Mesangial cell (primary cell): ENCODE measurements at places on chromosomes 5 and 9. TPM values are rescaled to one million over a fixed set of nuclear protein-coding genes. Genes with fewer than 3 reads are reported as not detected.

Gene GDA
- 0.76 TPM in 1 of 2 replicates, not detected in the other for total RNA-seq

Gene VLDLR
- 12.2 and 28.8 TPM in 2 replicates for total RNA-seq

Gene CYSRT1
- total RNA-seq, result 0.49 and 2.9 TPM in 2 replicates

Gene CKMT2
- not detected in 2 replicates for total RNA-seq

Gene ANKRD18A
- total RNA-seq, result 1.9 and 64.0 TPM in 2 replicates

Gene PCDHB2
- 0.49 and 0.76 TPM in 2 replicates for total RNA-seq

Gene TRMO
- total RNA-seq, result 7.5 and 14.5 TPM in 2 replicates

Gene TRPM3
- under 0.01 and 0.63 TPM in 2 replicates for total RNA-seq

Gene KCNIP1
- 0.81 and 11.2 TPM in 2 replicates for total RNA-seq

Gene PCDHGB7
- total RNA-seq, result 5.1 and 18.1 TPM in 2 replicates

Gene INSYN2B
- 0.76 and 6.2 TPM in 2 replicates for total RNA-seq

Gene PCDHGA6
- 1.6 and 5.6 TPM in 2 replicates for total RNA-seq

Gene CHSY3
- 3.0 and 3.9 TPM in 2 replicates for total RNA-seq

Gene GARIN3
- not detected in 2 replicates for total RNA-seq

Gene CCDC183
- total RNA-seq, result 0.25 TPM in 1 of 2 replicates, not detected in the other

Gene RMRP
- total RNA-seq, result 148,788 and 178,042 TPM in 2 replicates

Gene COL23A1
- not detected in 2 replicates for total RNA-seq

Gene IGFBPL1
- 1.8 and 8.6 TPM in 2 replicates for total RNA-seq

Gene PANK3
- 24.7 and 26.9 TPM in 2 replicates for total RNA-seq

Gene CARTPT
- not detected in 2 replicates for total RNA-seq

Gene CBY3
- 0.81 TPM in 1 of 2 replicates, not detected in the other for total RNA-seq

Gene MSX2
- 0.16 and 0.38 TPM in 2 replicates for total RNA-seq
